ENCODE measurements at places on chromosomes 11 and 22.
A peak's percentile ranks its signal among the peaks of the same experiment; 100 is the strongest.

GRCh38 chr11:115141231-115142114 lies 362.7 kb downstream of the CADM1 start:
- peak; percentile 9 for DNase-seq

DNA sequence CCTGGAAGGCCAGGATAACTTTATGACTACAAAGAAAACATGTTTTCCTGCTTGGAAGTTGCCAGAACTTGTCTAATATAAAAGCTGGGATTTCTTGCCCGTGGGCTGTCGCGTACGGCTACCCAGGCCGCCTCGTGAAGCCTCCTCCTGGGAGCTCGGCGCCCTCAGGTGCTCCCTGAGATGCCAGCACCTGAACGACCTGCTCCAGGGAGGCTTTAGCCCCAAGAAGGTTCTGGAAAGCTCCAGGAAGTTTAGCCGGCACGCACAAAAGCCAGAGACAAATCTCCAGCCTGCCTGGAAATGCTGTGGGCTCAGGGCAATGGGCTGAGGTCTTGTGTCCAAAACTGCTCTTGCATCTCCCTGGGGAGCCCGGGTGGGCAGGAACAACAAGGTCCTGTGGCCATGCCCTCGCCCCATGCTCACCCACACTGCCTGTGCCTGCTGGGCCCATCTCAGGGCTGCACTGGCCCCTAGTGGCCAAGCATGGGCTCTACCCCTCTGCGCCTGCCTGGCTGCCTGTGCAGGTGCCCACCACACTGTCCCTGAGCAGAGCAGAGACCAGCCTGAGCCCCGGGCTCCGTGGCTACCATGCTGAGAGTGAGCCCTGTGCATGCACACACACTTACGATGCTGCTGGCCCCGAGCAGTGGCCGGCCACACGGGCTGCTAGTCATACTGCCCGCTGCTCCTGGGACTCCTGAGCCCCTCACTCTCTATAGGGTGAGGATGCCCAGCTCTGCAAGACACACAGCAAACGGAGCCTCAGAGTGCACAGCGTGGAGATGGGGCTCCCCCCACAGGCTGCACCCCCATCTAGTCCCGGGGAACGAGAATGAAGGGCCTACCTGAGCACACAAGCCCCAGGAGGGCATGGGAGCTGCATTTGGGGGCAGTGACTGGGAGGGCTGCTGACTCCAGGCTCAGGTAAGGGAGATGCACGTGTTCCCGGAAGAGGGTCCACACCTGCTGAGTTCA lies 4.9 kb upstream of the CELSR1 start:
- DNase-seq, result peak; percentile 37

GRCh38 chr11:88886796-88887195 lies 179.0 kb downstream of the GRM5 start:
- DNase-seq, result peak; percentile 20

GRCh38 chr22:50535113-50535512 lies 5.3 kb upstream of the TYMP start:
- DNase-seq, result no peak

DNA sequence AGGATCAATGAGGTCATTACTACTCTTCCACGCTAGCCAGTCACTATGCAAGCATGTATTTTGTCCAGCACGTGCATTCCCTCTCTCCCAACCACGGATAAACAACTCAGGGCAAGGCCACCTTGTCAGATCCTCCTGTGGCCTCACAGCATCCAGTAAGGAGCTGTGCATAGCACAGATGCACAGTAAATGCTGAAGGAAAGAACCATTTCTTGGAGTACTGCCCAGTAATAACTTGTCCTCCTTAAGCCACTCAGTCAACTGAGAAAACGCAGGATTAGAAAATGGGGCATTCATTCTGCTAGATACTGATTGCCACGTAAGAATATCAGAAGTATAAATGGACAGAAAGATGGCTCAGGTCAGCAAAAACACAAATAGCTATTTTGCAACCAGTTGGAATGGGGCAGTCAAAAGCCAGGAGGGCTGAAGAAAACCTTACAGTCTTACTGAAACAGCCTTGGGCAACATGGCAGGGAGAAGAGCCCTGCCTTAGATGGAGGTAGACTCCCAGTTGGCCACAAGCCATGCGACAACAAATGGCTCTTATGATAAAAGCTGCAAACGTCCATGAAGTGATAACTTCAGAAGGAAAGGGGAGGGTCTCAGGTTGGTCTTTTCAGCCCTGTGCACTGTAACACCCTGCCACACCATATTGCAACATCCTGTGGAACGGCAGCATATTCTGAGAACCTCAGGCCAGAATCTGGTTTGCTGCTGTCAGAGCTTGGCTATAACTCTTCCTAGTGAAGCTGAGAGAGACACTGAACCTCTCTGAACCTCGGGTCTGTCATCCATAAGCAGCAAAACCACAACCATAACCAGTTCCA lies 23.0 kb downstream of the PC start:
- no peak for DNase-seq
